Myocyte (in vitro differentiated cells): ENCODE measurements at places on chromosomes 4 and X. TPM values are rescaled to one million over a fixed set of nuclear protein-coding genes. Genes with fewer than 3 reads are reported as not detected.

Gene UGT2B11
- total RNA-seq = not detected in 2 replicates

- no peak for DNase-seq
Measured at GRCh38 chrX:19555683-19556082, 40.4 kb upstream of the MAP3K15 start.

DNA sequence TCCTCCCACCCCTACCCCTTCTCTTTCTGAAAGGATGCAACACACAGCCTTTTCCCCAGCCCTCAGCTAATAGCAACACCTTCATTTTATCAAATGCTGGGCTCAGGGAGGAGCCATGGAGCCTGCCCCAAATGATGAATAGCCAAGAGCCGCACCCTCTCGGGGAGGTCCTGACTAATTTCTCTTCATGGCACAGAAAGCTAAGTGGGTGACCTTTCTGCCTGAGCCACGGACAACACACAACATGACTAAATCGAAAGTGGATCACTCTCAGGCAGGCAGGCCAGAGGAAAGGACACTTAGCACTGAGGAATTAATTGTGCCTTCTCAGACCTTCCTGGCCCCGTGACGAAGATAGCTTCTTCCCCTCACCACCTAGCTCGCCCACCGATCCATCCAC lies 165.1 kb upstream of the RAI2 start:
- DNase-seq = no peak

GRCh38 chrX:102959471-102959870 lies 22.4 kb downstream of the RAB40AL start:
- peak; percentile 41 for DNase-seq

Gene RNF128
- 0.53 and 1.4 TPM in 2 replicates for total RNA-seq

GRCh38 chrX:68694435-68695205 lies 47.2 kb downstream of the STARD8 start:
- no peak for DNase-seq

Gene TLR1
- 1.9 and 3.2 TPM in 2 replicates for total RNA-seq

- peak; percentile 94 for DNase-seq
Measured at GRCh38 chr4:147772459-147772969, 40.6 kb downstream of the ARHGAP10 start.
